ENCODE measurements at places on chromosomes 4 and X.

- no peak for DNase-seq
Measured at GRCh38 chrX:109089359-109089758, 353.0 kb upstream of the IRS4 start.

DNA sequence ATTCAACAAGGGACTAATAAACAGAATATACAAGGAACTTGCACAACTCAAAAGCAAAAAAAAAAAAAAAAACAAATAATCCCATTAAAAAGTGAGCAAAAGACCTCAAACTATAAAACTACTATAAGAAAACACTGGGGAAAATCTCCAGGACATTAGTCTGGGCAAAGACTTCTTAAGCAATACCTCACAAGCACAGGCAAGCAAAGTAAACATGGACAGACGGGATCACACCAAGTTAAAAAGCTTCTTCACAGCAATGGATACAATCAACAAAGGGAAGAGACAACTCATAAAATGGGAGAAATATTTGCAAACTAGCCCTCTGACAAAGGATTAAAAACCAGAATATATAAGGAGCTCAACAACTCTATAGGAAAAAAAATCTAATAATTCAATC is 17.1 kb upstream of the BMP15 start:
- no peak for DNase-seq

DNA sequence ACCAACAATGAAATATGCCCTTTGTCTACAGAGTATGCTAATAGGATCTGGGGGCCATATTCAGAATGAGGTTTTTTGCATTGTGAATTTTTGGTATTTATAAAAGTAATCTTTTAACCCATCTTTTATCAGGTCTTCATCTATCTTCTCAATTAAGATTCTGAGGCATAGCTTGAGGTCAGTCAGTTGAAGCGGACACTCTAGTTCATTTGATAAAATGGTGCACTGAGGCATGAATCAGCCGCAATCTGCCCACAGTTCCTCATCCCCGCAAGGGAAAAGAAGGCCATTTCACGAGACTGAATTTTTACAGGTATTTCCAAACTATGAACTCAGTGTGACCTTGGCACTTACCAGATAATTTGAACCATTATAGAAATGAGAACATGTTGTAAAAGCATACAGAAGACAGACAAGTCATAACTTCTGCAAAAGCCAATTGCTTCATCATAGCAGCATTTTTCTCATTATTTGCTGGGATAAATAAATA is 19.3 kb upstream of the VCX2 start:
- DNase-seq, result no peak

GRCh38 chr4:153211986-153212728 is 7.9 kb downstream of the TRIM2 start:
- peak; percentile 86 for DNase-seq

DNA sequence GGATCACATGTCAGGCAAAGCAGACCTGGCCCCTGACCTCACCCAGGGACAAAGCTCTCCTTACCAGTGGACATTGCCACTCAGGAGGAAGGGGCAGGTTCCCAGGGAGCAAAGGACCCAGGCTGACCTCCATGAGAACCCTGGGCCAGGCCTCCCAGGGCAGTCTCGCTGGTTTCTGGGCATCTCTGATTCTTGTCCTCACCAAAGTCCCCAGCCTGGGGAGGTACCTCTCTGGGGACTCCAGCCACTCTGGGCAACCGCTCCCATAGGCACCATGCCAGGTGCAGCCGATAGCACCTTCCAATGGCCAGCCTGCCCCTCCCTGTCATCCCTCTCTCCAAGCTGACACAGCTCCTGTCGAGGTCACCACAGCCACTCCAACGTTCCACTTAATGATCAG is 7.9 kb downstream of the EVC2 start:
- no peak for DNase-seq

GRCh38 chrX:15474028-15474427 is 19.1 kb downstream of the PIR start:
- DNase-seq, result no peak

- DNase-seq, result peak; percentile 28
Measured at GRCh38 chrX:11329021-11329420, 35.8 kb downstream of the AMELX start.

- no peak for DNase-seq
Measured at GRCh38 chr4:127580300-127580699, 52.5 kb upstream of the INTU start.

GRCh38 chr4:183012879-183013729 is 86.0 kb upstream of the WWC2 start:
- no peak for DNase-seq

DNA sequence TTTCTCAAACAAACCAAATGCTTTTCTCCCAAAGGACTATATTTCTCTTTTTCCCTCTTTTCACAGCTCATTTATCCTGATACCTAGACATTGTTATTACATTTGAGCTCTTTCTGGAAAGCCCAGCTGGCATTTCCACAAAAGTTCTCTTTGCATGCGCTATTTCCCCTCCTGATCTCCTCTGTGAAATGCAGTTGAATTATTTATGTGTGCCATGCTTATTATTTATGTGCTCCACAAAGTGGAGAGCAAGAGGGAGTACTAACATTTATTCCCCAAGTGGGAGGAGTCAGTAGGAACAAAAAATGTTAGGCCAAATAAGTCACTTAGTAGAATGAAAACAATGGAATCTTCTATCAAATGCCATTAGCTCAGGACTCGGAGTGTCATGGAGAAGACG is 626.6 kb upstream of the IGFBP7 start:
- no peak for DNase-seq

- no peak for DNase-seq
Measured at GRCh38 chr4:137648531-137648930, 116.2 kb upstream of the PCDH18 start.

- DNase-seq, result no peak
Measured at GRCh38 chrX:21493226-21493830, 119.1 kb downstream of the CNKSR2 start.

GRCh38 chr4:40629401-40630334 is at the start of gene RBM47:
TSS of gene RBM47 (minus strand) at chr4:40629864. CDS start at chr4:40438893, 190,971 bp downstream.
- DNase-seq, result peak; percentile 86

Data from adipocyte (in vitro differentiated cells).